Effector memory CD4-positive, alpha-beta T cell (primary cell): ENCODE measurements at places on chromosomes 2 and 18.

DNA sequence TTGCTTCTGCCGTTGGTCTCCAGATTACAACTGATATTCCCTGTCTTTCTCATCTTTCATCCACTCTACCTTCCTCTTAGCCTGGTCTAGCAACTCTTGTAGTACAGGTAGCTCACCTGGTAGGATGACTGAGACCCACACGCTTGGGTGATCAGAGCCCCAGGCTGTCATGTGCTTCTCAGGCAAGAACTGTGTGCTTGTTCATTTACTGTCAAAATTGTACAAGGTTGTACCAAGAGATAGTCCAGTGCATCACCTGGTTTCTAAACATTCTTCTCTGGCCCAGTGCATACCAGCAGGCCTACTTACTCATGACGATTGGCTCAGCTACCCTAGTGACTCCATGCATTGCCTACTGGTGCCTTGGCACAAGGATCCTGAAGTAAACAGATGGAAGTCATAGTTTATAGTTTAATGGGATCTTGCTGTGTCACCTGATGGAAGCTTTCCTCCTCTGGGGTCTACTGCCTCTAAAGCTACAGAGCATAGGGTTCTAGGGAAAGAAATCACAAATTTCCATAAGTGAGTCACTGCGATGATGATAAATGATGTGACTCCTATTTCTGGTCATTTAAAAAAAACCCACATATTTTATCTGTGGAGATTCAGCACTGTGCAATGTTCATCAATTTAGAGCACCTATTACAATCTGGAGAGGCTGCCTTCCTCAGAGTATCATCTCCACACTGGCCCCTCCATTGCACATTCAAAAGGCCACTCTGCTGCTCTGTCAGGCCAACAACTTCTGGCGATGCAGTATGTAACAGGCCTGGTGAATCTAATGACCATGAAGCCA is 481.8 kb upstream of the MEIS1 start:
- no peak for DNase-seq

DNA sequence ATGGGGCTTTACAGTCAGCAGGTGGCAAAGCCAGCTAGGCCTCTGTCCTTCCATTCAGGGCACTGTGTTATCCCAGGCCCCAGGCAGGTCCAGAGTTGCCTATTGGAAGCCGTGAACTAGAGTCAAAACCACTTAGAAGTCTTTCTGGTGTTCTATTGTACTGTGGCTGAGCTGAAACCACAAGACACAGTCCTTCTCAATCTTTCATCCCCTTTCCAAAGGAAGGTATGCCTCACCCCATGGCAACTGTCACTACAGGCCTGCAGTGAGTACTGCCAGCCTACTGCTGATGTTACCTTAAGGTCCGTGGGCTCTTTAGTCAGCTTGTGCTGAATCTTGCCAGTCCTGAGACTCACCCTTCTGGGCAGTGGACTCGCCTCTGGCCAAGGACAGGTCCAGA is 181.6 kb downstream of the GULP1 start:
- no peak for DNase-seq

- DNase-seq = no peak
Observed at GRCh38 chr2:43142921-43143438, 83.4 kb downstream of the ZFP36L2 start.

GRCh38 chr2:237625216-237625705 is 2.1 kb upstream of the LRRFIP1 start:
- DNase-seq = no peak

DNA sequence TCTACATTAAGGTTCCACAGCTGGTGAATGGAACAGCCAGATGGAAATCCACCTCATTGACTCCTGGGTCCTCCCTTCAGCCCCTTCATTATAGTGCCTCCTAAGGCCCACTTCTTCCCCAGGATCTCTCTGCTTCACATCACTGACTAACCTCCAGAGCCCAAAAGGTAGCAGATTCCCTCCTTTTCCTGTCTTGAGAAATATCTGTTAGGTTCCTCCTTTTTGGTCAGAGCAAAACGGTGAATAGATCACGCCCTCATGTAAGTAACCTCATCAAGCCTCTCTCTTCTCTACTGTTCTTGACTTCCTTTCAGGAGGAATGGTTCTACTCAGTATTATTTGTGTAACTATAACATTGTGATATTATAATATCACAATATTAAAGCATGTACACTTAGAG is 155.0 kb upstream of the SRD5A2 start:
- no peak for DNase-seq

GRCh38 chr2:54090521-54091117 is 24.8 kb upstream of the ACYP2 start:
- DNase-seq = no peak

GRCh38 chr2:47404356-47404755 is 1.4 kb downstream of the MSH2 start:
- no peak for DNase-seq

DNA sequence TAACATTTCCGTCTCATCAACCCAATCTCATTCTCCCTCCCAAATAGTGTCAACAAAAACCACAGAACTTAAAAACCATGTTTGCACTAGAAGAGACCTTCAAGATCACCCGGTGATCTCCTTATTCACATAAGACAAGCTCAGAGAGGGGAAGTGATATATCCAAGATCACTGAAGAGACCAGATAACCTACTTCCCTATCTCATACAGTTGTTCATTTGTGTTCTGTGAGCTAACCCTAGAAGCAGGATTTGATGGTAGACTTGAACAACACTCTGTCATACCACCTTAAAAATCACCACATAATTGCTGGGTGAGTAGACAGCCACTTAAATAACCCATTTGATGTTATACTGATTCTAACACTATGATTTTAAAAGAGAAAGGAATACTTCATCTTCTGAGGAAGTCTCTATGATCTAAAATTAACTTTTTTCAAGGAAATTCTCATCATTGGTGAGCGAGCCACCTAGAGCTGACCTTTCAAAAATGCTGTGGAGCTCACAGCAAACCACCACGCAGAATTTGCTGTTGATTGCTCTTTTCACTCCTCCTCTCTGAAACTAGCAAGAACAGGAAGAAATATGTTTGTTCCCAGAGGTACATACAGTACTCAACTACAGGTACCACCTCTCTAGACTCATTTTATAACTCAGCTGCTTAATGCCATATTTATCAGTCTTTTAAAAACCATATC is 15.1 kb downstream of the AAK1 start:
- DNase-seq = no peak

DNA sequence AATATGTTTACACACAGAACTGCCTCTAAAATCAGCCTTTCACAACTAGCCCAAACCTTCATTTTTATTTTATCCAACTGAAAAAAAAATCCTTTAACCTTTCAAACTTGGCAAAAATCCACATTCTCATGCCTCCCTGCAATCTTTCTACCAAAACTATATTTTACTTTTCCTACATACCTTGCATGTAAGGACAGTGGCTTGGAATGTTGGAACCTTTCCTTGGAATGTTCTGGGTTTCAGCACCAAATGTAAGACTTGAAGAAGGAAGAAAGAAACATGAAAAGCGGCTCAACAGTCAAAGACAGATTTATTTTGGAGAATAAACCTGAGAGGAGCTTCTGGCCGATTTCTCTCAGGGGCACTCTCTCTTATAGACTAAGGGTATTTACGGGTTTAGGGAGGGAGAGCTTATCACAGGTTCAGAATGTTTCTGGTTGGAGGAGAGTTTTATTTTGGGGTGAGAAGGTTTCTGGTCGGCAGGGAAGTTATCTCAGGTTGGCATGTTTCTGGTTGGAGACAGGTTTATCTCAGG is 79.7 kb downstream of the RRM2 start:
- DNase-seq = no peak

GRCh38 chr2:238077292-238077691 is 16.5 kb downstream of the SCLY start:
- DNase-seq = no peak

GRCh38 chr2:219627103-219628100 is at the start of gene SLC4A3:
Gene SLC4A3 (plus strand): TSS chr2:219627630. CDS start chr2:219627993, 363 bp downstream.
- no peak for DNase-seq

DNA sequence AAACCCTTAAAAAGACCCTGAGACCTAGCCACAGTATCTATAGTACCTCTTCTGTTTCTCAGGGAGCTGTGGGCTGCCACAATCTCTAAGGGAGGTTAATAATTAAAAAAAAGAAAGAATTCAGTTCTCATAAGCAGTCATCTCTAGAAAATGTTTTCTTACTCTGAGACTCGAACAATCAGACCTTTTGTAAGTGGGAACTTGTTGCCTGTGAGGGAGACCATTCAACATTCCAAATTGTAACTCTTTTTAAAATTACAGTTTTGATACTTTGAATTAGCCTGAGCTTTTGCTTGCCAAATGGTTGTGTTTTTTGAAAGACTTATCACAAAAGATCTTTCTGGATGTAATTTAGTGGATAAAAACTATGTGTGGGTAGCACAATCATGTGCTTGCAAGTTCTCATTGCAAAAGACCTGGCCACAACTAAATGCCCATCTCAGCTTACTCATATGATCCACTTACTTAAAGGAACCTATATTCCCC is 33.3 kb downstream of the IL1R2 start:
- no peak for DNase-seq

GRCh38 chr2:24671230-24671629 is 122.0 kb downstream of the PTRHD1 start:
- DNase-seq = no peak

DNA sequence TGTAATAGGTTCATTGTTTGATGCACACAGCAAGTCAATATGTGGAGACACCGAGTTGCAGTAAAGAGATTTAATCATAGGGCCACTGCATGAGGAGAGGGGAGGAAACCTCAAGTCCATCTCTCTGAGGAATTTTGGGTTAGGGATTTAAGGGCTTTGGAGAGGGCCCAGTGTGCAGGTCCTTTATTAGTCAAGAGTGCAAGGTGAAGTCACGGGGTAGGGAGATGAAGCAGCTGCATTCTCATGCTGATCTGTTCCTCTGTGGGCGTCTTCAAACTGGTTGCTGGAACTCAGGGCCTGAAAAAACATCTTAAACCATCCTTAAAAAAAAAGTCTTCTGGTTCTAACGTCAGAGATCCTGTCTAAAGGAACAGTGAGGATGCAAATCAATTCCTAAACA is 131.6 kb downstream of the NXPH2 start:
- no peak for DNase-seq

DNA sequence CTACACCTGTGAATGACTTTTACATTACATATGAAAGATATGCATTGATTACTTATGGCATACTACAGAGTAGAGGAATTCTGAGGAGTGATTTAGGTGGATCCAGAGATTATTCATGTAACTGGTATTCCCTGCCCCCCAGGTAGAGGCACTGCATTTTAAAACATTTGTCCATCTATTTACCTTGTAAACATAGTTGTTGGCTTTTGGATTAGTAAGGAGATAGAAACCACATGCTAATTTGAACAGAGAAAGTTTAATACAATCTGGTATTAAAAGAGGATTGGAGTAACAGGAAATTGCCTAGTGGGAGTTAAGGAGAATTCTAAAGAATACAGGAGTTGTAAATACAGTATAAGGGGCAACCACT is 15.9 kb downstream of the GALNT3 start:
- no peak for DNase-seq

DNA sequence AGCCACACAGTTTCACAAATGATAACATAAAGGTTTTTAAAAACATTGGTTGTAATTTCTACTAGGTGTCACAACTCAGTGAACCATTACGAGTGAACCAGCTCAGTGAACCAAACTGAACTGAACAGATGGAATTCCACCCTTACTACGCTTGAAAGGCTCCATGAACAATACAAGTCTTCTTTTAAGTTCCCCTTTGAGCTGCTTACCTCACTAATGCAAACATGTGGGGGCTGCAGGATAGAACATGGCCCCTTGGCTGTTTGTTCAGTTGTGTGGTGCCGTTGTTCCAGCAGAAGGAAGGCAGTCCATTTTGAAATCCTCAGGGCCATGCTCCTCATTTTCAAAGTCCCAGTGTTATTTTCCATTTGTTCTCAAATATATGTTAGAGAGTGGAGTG is 30.7 kb upstream of the KLHL14 start:
- no peak for DNase-seq

- DNase-seq = no peak
Observed at GRCh38 chr18:21141668-21142422, 30.2 kb upstream of the ROCK1 start.

GRCh38 chr2:173754837-173755236 is 210.3 kb downstream of the SP3 start:
- DNase-seq = no peak

DNA sequence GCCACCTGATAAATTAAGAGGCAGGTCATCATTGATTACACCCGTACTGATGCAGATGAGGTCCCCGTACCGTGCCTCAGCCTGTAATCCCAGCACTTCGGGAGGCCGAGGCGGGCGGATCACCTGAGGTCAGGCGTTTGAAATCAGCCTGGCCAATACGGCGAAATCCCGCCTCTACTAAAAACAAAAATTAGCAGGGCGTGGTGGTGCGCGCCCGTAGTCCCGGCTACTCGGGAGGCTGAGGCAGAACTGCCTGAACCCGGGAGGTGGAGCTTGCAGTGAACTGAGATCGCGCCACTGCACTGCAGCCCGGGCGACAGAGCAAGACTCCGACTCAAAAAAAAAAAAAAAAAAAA is 683 bp upstream of the ENOSF1 start:
- DNase-seq = no peak
